ENCODE measurements at places on chromosomes 7 and 10.

DNA sequence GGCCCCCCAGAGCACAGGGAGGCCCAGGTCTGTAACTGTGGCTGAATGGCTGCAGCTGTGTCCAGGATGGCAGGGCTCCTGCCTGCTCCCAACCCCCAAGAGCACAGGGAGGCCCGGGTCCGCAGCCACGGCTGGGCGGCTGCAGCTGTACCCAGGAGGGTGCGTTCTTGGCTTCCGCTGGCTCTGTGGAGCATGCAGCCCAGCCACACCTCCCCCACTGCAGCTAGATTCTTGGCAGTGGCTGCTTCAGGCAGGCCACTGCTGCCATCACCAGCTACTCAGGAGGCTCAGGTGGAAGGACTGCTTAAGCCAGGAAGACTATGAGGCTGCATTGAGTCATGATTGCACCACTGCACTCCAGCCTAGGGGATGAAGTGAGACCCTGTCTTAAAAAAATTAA lies 27.9 kb downstream of the C7orf25 start:
- no peak for DNase-seq

DNA sequence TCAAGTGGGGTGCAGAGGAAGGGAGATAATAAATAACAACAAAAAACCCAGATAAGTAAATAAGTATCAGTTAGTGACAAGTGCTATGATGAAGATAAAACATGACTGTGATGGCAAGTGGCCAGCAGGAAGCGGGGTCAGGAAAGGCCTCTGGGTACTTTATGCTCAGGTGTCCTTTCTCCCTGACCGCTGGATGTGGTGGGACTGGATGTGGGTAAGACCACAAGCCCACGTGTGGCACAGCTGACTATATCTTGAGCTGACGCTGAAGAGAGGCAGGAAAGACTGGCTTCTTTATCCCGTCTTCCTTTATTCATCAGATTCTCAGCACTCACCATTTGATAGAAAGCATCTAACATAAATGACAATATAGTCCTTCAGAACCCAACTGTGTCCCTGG lies 87.8 kb downstream of the CREB5 start:
- DNase-seq, result no peak

DNA sequence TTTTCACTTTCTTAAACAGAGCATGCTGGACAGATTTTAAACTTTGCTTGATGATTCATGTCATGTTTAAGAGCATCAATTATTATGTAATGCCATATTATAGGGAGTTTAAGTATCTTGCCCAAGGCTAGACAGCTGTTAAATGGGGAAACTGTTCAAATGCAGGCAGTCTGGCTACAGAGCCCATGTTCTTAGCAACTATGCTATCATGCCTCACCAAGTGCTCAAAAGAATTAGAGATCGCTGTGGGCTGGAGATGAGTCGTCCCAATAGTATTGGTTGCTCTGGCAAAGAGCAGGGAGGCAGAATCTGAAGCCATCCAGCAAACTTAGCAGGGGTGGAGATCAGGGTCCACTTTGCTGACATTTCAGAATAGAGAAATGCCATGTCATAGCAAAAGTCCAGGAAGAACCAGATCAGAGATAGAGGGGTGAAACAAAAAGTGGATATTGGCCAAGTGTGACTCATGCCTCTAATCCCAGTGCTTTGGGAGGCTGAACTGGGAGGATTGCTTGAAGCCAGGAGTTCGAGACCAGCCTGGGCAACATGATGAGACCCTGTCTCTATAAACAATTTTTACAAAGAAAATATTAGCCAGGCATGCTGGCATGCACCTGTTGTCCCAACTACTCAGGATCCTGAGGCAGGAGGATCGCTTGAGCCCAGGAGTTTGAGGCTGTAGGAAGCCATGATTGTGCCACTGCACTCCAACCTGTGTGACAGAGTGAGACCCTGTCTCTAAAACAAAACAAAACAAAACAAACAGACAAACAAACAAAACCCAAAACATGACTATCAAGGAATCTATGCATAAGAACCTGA lies 57.8 kb downstream of the BAMBI start:
- no peak for DNase-seq

- no peak for DNase-seq
These were observed 167.1 kb downstream of the SEMA3D start for GRCh38 chr7:85019778-85020177.

DNA sequence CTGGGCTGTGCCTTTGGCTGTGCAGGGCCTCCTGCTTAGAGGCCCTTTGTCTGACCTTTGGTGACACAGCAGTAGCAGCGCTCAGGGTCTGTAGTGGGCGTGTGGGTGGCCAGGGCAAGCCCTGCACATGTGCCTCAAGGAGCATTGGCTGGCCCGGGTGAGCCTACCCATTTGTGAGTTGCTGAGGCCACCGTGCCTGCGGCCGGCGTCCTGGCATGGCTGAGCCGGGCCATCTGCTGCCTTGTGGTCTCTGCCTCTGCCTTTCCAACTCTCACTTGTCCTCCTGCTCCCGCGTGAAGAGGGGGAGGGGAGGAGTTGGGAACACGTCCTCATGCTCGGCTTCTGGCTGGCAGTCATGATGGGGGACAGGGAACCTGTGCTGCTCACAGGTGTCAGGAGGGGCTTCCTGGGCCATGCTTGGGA lies 9.2 kb upstream of the ORAI2 start:
- DNase-seq, result no peak

DNA sequence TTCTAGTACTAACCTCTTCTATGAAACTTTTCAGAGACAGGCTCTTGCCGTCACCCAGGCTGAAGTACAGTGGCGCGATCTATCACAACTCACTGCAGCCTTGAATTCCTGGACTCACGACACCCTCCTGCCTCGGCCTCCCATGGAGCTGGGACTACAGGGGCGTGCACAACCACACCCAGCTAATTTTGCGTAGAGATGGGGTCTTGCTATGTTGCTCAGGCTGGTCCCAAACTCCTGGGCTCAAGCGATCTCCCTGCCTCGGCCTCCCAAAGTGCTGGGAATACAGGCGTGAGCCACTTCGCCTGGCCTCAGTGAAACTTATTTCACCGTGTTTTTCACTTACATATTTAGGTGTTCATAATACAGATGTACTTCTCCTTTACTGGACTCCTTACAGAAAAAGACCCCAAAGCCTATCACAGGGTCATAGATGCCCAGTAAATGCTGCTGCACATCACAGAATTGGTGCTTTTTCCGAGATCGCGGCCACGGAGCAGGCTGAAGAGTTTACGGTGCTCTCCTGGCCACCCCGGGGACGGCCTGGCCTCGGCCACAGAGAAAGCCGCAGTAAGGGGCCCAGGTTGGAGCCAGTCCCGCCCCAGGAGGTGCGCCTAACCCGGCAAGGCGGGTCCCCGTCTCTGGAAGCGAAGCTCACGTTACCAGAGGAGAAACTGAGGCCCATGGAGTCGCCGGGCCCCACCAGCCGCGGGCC lies 595 bp downstream of the TBL2 start:
- no peak for DNase-seq

DNA sequence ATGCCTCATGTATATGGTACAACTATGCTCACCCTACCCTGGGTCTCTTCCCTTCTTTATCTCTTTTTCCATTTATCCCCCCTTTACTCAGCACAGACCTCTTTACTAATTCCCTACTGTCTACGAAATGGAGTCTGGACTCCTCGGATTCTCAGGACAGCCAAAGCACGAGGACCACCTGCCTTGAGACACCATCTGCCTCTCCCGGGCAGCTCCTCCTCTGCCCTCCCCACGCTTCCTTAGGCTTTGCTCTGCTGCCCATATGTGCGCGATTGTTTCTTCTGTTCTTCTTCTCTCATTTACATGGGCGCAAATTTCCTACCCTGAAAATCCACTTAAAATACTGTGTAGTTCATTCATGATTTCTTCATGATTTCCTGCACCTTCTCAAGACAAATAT lies 62.7 kb upstream of the STK17A start:
- DNase-seq, result no peak

- DNase-seq, result no peak
These were observed 83.1 kb downstream of the ADARB2 start for GRCh38 chr10:1654247-1654646.

GRCh38 chr10:89043052-89043451 lies 52.5 kb downstream of the FAS start:
- no peak for DNase-seq

DNA sequence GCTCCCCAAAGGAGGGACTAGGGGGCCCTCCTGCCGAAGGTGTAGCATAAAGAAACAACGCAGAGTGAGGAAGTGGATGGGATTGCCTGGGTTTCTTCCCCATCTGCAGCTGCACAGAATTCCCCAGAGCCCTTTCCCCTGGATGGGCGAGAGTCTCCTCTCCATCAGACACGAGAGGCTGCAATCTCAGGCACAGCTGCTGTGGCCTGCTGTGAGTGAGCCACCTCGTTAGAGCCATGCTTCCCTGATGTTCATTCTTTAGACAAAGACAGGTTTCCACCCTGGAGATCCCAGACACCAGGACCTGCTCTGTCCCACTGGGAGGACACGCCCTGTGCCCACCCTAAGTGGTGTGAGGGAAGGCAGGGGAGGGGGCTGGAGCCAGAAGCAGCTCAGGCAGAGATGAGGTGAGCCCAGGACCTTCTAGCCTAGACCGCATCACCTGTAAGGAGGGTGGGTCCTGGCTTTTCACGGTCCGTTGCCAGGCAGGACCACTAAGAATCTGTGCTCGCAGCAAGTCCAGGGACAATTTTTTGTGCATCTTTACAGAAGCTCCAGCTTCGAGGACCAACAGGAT lies 268.6 kb upstream of the TCERG1L start:
- DNase-seq, result no peak

DNA sequence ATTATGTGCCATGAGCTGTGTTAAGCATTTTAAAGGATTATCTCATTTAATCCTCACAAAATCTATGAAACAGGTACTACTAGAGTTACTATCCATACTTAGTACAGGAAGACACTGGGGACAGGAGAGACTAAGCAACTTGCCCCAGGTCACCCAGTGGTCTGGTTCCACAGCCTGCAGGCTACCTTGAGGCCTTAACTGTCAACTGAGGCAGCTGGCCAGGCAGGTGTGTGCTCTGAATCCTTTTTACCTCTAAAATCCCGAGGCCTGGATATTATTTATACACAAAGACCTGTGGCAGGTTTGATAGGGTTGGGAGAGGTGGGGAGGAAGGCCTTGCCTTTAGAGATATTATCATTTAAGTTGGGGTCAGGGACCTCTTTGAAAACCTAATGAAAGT lies 3.1 kb downstream of the ZNF777 start:
- no peak for DNase-seq

DNA sequence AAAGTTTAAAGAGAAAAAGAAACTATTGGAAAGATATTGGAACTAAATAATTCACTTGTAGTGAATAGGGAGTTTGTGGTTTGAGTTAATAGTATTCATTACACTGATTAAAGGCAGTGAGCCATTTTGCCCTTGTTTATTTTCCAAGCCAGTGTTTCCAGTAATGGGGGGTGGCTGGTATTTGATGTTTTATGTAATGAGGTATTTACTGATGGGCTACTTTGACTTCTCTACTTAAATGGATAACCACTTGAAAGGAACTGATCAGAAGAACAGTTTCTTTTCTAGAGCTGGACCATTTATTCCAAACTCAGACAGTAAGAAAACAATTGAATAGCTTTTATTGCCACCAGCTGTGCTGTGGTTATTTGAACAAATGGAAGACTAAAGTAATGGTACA lies 227.0 kb upstream of the HDAC9 start:
- no peak for DNase-seq

- DNase-seq, result no peak
These were observed 2.1 kb downstream of the ADK start for GRCh38 chr10:74153123-74153522.

DNA sequence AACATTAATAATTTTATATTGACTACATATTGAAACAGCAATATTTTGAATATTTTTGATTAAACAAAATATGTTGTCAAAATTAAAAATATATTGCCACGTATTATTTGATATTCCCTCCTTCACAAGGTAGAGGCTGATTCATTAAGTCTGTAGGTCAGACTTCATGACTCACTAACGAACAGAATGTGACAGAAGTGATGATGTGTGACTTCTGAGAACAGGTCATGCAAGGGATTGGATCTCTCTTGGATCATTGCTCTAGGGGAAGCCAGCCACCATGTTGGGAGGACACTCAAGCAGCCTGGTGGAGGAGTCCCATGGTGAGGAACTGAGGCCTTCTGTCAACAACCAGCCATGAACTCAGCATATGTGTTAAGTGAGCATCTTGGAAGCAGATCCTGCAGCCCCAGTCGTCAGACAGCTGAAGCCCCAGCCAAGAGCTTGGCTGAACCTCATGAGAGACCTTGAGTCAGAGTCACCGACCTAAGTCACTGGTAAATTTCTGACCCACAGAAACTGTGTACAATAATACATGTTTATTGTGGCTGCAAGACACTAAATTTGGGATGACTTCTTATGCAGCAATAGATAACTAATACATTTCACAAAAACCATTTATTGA lies 66.6 kb downstream of the HTR5A start:
- DNase-seq, result no peak

All from GM13976 (cell line).